Transverse colon (tissue), 4 donors: ENCODE measurements at places on chromosomes 5 and 9.

GRCh38 chr5:2021484-2022176 is 138.9 kb upstream of the IRX4 start:
- no peak overlapping the region for H3K27ac ChIP-seq
- no peaks in the 10 kb centered on the region for H3K36me3 ChIP-seq
- DNase-seq, result no peak
- H3K27me3 ChIP-seq, result no peaks in the 10 kb centered on the region

DNA sequence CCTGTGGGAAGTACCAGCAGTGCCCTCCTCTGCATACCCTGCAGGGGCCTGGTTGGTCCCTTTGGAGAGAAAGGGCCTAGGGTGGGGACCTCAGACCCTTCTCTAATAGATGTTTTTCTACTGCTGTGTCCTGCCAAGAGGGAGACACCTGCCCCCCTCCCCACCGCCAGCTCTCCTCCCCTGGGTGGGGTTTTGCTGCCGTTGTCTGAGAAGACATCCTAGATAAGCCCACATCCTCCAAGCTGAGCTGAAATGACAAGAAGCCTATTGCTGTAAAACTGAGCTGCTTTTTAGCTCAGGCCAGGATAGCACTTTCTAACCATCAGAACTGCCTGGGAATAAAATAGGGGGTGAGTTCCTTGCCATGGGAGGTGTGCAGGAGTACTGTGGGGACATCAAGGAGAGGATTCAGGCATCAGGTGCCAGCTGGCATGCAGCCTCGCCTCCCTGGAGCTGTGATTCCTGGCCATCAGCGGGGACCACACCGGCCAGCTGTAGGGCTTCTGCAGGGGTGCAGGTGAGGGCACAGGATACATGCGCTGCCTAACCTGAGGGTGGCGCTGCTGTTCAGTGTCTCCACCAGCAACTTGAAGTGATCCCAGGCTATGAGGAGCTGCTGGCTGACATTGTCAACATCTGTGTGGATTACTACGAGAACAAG is 37.9 kb downstream of the CYFIP2 start:
- H3K27me3 ChIP-seq, result no peaks in the 10 kb centered on the region
- H3K4me3 ChIP-seq, result no peak overlapping the region
- no peaks in the 10 kb centered on the region for H3K4me1 ChIP-seq

DNA sequence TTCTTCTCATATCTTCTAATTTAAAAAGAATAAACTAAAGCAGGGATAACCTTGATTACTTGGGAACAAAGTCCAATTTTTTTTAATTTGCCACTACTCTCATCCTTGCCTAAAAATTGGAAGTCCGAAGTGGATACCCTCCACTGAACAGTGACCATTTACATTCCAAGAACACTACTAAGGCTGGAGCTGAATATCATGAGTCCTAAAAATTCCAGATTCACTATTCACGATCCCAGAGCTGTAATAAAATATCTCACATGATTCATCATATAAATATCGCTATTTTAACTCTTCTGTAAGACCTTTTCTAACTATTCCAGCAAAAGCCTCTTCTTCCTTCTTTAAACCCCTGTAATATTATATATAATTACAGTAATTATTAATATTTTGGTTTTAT is 57.4 kb downstream of the ATPSCKMT start:
- H3K27me3 ChIP-seq, result no peaks in the 10 kb centered on the region
- no peaks in the 10 kb centered on the region for H3K4me1 ChIP-seq
- H3K4me3 ChIP-seq, result no peak overlapping the region
- no peak overlapping the region for H3K27ac ChIP-seq
- DNase-seq, result no peak

DNA sequence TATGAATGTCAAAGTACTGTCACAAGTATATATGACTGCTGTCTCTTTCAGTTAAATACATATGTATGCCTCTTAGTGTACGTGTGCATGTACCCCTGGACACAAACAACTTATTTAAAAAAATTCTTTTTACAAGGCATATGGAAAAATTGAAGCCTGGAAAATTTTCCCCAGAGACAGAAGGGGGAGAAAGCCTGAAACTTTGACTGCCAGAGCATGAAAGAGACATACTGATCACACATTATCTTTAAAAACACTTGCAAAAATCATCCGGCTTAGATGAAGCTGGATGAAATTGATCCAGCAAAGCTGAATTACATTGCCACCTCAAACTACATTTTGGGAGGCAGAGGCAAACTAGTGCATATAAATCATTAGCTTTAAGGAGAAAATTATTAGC is 88.0 kb upstream of the NFIB start:
- DNase-seq, result no peak
- no peak overlapping the region for H3K27ac ChIP-seq
- no peaks in the 10 kb centered on the region for H3K36me3 ChIP-seq
- H3K4me3 ChIP-seq, result no peak overlapping the region
- H3K27me3 ChIP-seq, result no peaks in the 10 kb centered on the region
- no peaks in the 10 kb centered on the region for H3K4me1 ChIP-seq

- H3K36me3 ChIP-seq, result no peaks in the 10 kb centered on the region
- no peak for DNase-seq
- H3K27me3 ChIP-seq, result no peaks in the 10 kb centered on the region
- no peak overlapping the region for H3K4me3 ChIP-seq
- peaks cover 4% of the 10 kb centered on the region for H3K4me1 ChIP-seq
These were observed 97.6 kb upstream of the SPRY4 start for GRCh38 chr5:142422429-142422828.
